ENCODE measurements at places on chromosomes 2 and 18.

DNA sequence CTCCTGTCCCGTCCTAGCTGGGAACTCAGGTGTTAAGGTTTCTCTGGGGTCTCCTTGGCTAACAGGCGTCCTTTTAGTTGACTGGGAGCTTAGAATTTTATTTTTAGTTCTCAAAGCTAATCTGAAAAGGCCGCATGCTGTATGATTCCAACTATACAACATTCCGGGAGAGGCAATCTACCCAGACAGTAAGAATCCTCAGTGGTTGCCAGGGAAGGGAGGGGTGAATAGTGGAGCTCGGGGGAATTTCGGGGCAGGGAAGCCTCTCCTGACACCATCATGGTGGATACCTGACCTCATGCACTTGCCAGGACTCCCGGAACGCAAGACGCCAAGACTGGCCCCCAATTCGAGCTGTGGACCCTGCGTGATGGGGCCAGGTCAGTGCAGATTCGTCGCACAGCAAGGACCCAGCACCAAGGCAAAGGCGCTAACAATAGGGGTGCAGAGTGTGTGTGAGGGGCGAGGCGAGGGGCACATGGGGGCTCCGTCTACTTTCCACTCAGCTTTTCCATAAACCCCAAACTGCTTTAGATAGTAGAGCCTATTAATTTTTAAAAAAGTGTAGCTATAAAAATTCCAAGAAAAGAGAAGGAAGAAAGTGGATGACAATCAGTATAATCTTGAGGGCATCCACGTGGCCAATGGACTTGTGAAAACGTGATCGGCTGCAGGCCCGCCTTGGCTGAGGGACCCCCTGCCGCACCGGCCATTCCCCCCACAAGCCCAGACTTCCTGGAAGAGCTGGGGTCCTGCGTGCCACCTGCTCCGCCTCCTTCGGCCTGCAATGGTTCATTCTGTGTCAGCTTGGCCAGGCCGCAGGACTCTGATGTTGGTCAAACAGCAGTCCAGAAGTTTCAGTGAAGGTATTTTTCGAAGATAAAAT, 17.3 kb downstream of the PDCD1 start:
- peaks cover 27% of the 10 kb centered on the region for H3K4me1 ChIP-seq
- H3K36me3 ChIP-seq = no peaks in the 10 kb centered on the region
- H3K4me3 ChIP-seq = no peak overlapping the region

GRCh38 chr2:139864821-139865302, 1084.7 kb upstream of the NXPH2 start:
- H3K4me1 ChIP-seq = no peaks in the 10 kb centered on the region
- no peak overlapping the region for H3K4me3 ChIP-seq
- H3K27ac ChIP-seq = no peak overlapping the region
- no peaks in the 10 kb centered on the region for H3K36me3 ChIP-seq
- no peak for DNase-seq

DNA sequence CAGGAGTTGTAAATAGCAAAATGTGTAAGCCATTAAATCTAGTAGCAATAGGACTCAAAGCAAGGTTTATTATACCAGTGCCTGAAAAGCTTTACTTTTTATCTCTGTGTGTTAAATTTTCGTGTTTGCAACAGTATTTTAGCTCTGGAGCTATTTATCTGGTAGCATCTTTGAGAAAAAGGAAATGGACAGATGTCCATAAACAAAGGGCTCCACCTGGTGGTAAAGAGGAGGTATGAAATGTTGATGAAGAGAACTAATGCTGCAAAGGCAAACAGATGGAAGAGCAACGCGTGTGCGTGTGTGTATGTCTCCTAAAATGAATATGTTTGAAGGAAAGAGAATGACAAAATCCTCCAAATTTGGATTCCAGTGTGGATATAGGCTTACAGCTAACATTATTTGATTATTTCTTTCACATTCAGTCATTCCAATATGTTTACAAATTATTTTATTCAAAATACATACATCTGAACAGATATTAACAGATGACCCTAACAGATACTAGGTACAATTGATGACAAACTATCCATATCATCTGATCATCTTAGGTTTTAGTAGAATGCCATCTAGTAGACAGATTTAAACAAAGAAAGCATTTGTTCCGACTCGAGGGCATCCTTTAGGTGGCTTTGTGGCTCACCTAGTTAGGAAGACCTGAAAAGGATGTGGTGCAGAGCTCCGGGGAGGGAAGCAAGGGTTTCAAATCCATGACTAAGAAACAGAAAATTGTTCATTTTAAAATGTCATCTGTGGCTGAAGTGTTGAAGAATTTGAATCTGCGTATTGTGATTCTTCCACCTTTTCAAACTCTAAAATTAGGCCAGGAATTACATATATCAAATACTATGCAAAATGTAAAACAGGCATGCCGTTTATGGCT, 383.3 kb downstream of the MTX2 start:
- H3K4me1 ChIP-seq = peaks cover 14% of the 10 kb centered on the region
- H3K27me3 ChIP-seq = peaks cover 14% of the 10 kb centered on the region
- no peaks in the 10 kb centered on the region for H3K36me3 ChIP-seq
- no peak for DNase-seq

DNA sequence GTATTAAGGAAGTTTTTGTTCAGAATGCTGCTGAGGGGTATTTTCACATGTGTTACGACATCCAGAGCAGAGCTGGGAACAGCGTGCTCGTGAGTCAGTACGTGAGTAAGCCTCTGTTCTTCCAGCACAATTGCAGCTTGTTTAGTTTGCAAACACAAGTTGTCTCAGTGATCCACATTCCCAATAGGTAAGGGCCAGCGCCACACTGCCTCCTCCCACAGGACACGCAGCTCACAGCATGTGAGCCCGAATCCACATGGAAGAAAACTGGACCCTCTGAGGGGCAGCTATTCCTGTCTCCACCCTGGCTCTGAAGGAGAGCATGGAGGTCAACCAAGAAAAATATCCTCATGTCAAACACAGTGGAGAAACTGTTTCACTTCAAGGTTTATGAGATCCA, 173.9 kb upstream of the PID1 start:
- H3K4me3 ChIP-seq = no peak overlapping the region
- peaks cover 16% of the 10 kb centered on the region for H3K27me3 ChIP-seq
- H3K27ac ChIP-seq = no peak overlapping the region
- H3K4me1 ChIP-seq = no peaks in the 10 kb centered on the region

DNA sequence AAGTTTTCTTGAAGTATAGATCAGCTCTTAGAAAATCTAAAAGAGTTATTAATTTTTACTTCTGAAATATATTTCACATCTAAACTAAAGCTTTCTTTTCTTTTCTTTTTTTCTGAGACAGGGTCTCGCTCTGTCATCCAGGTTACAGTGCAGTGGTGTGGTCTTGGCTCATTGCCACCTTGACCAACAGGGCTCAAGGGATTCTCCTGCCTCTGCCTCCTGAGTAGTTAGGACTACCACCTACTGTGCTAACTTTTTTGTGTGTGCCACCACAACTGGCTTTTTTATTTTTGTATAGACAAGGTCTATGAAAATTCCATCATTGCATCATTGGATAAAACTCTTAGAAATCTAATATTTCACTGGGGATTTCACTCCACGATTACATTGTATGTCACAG, 10.0 kb upstream of the ALPG start:
- H3K4me3 ChIP-seq = no peak overlapping the region
- DNase-seq = no peak
- no peaks in the 10 kb centered on the region for H3K36me3 ChIP-seq
- H3K4me1 ChIP-seq = no peaks in the 10 kb centered on the region
- peaks cover 13% of the 10 kb centered on the region for H3K27me3 ChIP-seq

GRCh38 chr18:9333441-9334328, 888 bp upstream of the TWSG1 start:
- H3K27ac ChIP-seq = peak overlapping the region; percentile 93
- DNase-seq = no peak

DNA sequence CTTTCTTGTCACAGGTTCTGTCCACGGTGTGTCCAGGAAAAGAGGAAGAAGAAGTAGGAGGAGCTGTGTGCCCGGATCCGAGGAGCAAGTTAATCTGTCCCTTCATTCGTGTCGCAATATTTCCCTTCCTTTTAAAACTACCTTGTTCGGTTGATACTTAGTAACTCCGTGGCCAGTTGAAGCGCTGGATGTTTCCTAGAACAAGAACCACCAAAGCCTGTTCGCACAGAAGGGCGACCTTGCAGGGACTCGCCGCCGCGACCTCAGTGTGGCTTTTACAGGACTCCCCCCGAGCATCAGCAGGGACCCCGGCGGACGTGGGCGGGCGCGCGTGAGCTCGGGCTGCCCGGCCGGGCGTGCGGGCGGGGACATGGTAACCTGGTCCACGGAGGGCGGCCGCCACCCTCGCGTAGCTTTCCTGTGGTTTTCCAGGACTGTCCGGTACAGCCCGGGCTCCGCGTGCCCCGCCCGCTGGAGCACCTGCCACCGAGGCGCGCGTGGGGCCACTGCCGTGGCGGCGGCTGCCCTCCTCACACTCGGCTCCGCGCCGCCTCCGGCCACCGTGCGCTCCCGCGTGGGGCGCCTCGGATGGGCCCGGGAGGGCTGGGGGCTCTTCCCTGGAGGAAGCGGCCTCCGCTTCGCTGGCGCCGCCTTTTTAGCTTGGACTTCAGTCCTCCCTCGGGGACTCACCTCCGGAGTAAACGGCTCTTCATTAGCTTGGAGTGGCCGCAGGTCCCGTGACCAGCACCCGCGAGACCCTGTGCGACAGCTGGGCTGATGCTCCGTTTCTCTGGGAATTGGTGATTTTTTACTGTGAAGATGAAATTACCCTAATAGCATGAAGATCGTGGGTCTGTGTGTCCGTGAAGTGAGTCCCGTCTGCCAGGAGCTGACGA, 9.2 kb upstream of the D2HGDH start:
- DNase-seq = no peak
- H3K27ac ChIP-seq = no peak overlapping the region
- no peaks in the 10 kb centered on the region for H3K27me3 ChIP-seq

DNA sequence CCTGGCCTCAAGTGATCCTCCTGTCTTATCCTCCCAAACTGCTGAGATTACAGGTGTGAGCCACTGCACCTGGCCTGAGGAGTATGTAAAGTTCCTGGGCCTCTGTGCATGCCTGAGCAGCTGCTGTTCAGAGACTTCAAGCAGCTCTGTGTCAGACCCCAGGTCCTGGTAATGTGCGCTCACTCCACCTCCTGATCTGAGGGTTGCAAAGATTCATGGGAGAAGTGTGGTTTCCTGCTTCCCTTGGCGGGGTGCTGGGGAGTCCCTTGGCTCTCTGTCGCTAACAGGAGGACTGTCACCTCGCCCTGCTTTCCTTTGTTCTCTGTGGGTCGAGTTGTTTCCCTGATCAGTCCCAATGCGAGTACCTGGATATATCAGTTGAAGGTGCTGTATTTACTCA, 8.6 kb upstream of the IL36A start:
- DNase-seq = peak; percentile 82
- H3K4me3 ChIP-seq = peak overlapping the region; percentile 65
- H3K36me3 ChIP-seq = no peaks in the 10 kb centered on the region

GRCh38 chr2:96870626-96871255, 861 bp upstream of the SEMA4C start:
- H3K27ac ChIP-seq = peak overlapping the region; percentile 96
- no peaks in the 10 kb centered on the region for H3K27me3 ChIP-seq
- peak; percentile 80 for DNase-seq

- no peak overlapping the region for H3K4me3 ChIP-seq
- no peak overlapping the region for H3K27ac ChIP-seq
- DNase-seq = no peak
- H3K36me3 ChIP-seq = no peaks in the 10 kb centered on the region
- no peaks in the 10 kb centered on the region for H3K27me3 ChIP-seq
- H3K4me1 ChIP-seq = no peaks in the 10 kb centered on the region
These were observed 187.3 kb upstream of the ID2 start for GRCh38 chr2:8494589-8494988.

- no peak overlapping the region for H3K4me3 ChIP-seq
- peaks cover 28% of the 10 kb centered on the region for H3K27me3 ChIP-seq
- DNase-seq = no peak
- no peaks in the 10 kb centered on the region for H3K36me3 ChIP-seq
These were observed 5.9 kb downstream of the MFSD2B start for GRCh38 chr2:24015562-24016375.

- no peak for DNase-seq
- no peaks in the 10 kb centered on the region for H3K36me3 ChIP-seq
- H3K4me3 ChIP-seq = no peak overlapping the region
- H3K27me3 ChIP-seq = peaks cover 6% of the 10 kb centered on the region
These were observed 182.7 kb downstream of the ANAPC1 start for GRCh38 chr2:111701266-111701665.

DNA sequence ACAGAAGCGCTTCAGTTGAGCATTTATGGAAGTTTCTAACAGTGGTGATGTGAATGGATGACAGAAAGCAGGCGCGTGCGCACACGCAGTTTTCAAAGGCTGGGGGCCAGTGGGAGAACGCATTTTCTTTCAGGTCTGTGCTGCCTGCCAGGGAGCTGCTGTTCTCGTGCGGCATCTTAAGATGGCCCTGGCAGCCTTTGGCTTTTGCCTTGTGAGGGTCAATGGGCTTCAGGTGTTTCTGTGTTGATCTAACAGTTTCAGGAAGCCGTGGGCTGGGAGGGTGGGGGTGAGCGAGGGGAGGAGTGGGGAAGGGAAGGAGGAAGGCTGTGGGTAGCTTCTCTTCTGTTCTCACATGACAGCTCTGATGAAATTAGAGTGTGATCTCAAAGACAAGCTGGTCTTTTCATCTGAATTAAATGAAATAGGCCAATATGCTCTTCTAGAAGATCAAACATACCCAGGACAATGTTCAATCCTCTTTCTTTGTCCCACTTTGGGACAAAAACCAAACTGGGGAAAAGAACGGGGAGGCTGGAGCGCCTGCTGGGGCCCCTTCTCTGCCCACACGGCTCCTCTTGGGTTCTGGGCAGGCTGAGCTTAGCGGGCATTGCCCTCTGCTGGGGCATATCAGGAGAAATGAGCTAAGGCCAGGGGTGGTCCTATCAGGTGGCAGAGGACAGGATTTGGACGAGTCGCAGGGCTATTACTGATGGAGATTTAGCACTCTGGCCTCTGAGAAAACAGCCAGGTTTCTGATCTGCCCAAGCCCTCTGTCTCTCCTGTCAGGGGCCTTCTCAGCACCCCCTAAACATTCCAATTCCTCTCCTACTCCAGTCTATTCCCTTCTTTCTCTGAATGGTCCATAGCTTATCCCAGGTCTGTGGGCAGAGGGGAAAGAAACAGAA, 126.2 kb upstream of the LGALSL start:
- no peaks in the 10 kb centered on the region for H3K36me3 ChIP-seq
- no peaks in the 10 kb centered on the region for H3K27me3 ChIP-seq
- peak; percentile 63 for DNase-seq
- H3K27ac ChIP-seq = peak overlapping the region; percentile 98
- peak overlapping the region; percentile 81 for H3K4me3 ChIP-seq

GRCh38 chr18:55999641-56000040, 411.6 kb upstream of the TCF4 start:
- H3K36me3 ChIP-seq = no peaks in the 10 kb centered on the region
- DNase-seq = no peak
- peaks cover 4% of the 10 kb centered on the region for H3K27me3 ChIP-seq
- no peaks in the 10 kb centered on the region for H3K4me1 ChIP-seq
- no peak overlapping the region for H3K27ac ChIP-seq

DNA sequence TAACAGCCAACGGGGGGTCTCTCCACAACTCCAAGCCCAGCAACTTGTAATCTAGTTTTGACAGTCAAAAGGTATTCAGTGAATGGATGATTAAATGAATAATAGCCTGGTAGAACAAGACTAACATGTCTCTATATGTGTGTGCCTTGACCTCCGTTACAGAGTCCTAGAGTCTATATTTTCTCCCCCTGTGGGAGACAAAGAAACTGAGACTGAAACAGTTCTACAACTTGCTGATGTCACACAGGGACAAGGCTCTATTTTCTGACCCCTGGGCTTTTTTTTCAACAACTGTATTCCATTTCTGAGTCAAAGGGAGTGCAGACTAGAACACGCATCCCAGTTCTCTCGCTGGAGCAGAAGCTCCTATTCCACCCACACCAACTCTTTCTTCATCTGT, 223.6 kb upstream of the AGAP1 start:
- H3K27ac ChIP-seq = no peak overlapping the region
- H3K36me3 ChIP-seq = no peaks in the 10 kb centered on the region
- peaks cover 4% of the 10 kb centered on the region for H3K4me1 ChIP-seq
- H3K4me3 ChIP-seq = no peak overlapping the region
- no peak for DNase-seq
- peaks cover 44% of the 10 kb centered on the region for H3K27me3 ChIP-seq

All from naive thymus-derived CD8-positive, alpha-beta T cell (primary cell).